Smooth muscle cell of the brain vasculature (primary cell): ENCODE measurements at places on chromosomes 5 and 9.

DNA sequence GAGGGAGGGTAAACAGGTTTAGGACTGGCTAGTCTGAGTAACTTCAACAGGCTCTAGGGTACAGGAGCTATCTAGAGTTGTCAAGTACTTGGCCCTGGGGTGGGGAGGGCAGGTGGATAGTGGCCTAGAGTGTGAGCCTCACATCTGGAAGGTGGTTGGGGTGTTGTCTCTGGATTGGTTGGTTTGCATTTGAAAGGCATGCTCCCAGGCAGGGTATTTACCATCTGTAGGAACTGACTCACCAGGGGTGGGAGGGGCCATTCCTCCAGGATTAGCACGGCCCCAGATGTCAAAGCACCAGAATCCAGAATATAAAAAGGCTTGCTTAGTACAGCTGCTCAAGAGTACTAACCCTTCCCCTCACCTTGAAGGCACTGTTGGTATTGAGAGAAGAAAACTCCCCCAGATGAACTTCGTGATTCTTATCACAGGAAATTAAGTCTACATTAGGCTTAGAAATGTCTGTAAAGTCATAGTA, 193.3 kb downstream of the NTRK2 start:
- DNase-seq, result no peak

DNA sequence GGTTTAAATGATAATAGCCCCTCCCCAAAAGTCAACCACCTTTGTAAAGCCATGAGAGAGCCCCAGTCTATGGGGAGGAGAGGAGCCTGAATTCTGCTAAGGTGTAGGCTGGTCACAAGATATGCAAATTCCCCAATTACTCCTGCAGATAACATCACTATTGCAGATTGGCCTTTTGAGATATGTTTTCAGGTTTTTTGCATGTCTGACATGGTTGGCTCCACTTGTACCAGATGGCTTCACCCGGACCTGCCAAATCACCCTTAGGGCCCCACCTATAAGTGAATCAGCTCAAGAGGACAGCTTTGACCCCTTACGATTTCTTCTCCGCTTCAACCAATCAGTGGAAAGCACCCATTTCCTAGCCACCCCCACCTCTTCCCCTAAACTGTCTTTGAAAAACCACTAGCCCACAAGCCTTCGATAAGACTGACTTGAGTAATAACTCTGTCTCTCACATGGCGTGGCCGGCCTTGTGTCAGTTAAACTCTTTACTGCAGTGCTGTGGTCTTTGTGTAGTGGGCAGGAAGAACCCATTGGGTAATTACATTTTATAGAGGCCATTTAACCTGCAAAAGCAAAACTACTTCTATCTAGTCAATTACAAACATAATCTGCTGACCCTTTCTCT, 69.7 kb downstream of the PRLR start:
- DNase-seq, result no peak

- no peak for DNase-seq
Observed at GRCh38 chr9:124794902-124795491, 18.1 kb downstream of the OLFML2A start.

- DNase-seq, result no peak
Observed at GRCh38 chr5:76086095-76086494, 2.9 kb downstream of the SV2C start.

GRCh38 chr9:131348631-131349521, 45.0 kb upstream of the PRRC2B start:
- no peak for DNase-seq

DNA sequence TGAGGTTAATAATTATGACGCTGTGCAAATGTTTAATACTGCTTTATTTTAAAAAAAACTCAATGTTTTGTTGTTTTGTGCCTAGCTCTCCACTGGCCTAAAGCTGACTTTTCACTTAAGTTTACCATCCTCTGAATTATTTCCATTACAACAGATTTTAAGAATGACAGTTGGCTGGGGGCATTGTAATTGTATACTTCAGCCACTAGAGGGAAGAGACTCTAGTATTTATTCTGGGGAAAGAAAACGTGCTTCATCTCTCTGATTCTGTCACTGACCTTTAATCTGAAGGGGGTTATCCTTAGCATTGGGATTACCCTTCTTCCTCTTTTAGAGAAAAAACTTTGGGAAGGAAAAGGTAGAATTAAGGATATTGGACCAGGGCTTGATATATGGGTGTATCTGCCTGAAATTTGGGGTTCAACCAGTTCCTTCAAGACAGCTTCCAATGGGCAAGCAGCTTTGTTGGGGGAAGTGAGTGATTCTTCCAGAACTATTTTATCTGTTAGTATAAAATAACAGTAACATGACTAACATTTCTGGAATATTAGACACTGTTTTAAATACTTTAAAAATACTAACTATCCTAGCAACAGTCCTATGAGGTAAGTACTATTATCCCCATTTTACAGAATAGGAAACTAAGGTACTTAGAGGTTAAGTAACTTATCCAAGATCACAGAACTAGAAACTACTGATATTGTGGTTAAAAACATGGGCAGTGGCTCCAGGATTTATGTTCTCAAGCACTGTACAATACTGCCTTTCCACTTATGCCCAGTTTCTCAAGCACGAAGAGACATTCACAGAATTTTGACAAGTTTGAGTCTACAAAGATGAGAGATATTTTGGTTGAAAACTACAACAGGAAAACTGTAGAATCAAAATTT, 208.4 kb downstream of the CD180 start:
- DNase-seq, result no peak

GRCh38 chr9:21988056-21988990, 5.9 kb downstream of the CDKN2A start:
- DNase-seq, result no peak
